Stimulated activated CD4-positive, alpha-beta T cell treated with anti-CD3 and anti-CD28 coated beads, Interleukin-15, amount 100 ng/mL, for 1 hour (primary cell): ENCODE measurements at places on chromosomes 5 and 9.

DNA sequence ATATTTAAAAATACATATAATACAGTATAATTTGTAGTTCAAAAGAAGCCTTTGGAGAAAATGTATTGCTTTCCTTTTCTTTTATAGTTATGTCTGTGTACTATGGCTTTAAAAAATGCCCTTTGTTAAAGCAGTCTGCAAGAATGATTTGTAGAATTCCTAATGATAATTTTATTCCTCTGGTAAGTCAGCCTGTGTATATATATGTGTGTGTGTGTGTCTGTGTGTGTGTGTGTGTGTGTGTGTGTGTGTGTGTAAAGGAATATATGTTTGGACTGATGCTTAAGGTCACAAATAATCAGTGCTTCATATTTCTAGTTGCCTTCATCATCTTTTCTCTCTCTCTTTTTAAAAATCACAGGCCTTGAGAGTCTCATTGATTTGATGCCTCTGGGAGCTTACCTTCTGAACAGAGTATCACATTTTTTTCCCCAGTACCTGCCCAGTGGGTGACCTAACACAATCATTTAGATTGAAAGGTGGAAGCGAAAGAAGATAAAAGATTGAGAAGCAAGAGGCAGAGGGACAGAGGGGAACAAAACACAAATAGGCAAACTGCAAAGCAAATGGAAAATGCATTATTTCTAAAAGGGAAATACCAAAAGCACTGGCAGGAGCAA lies 709.2 kb upstream of the DMAC1 start:
- DNase-seq: no peak

- no peak for DNase-seq
Measured at GRCh38 chr5:171957591-171958251, 48.7 kb downstream of the FBXW11 start.

- DNase-seq: no peak
Measured at GRCh38 chr5:80070338-80071056, 35.3 kb downstream of the THBS4 start.

GRCh38 chr5:165497707-165498106 lies 1992.3 kb downstream of the MAT2B start:
- DNase-seq: no peak
